SK-N-SH (cell line): ENCODE measurements at places on chromosomes 3 and 15. TPM values are rescaled to one million over a fixed set of nuclear protein-coding genes. Genes with fewer than 3 reads are reported as not detected.

DNA sequence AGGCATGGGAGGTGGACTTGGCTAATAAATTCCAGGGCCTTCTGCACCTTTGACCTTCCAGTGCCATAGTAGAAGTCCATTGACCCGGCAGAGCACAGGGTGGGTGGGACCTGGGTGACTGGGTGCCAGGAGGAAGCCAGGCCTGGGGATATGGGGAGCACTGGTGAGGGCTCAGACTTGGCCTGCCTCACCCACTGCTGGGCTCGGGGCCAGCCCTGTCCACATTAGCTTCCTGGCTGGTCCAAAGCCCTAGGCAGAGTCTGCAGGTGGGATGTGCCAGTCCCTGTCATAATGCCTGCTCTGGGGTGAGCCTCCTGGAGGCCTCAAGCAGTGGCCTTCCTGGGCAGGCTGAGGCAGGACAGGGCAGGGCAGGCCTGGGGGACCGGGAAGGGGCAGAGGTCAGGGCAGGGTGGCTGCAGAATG is 38.1 kb upstream of the CHRNB4 start:
- H3K27me3 ChIP-seq, result no peaks in the 10 kb centered on the region
- DNase-seq, result no peak
- H3K27ac ChIP-seq, result no peak overlapping the region
- H3K4me1 ChIP-seq, result no peaks in the 10 kb centered on the region
- no peak overlapping the region for H3K4me3 ChIP-seq

- DNase-seq, result no peak
- no peaks in the 10 kb centered on the region for H3K27me3 ChIP-seq
- H3K36me3 ChIP-seq, result no peaks in the 10 kb centered on the region
- H3K4me3 ChIP-seq, result no peak overlapping the region
- no peaks in the 10 kb centered on the region for H3K4me1 ChIP-seq
These were observed 131.2 kb downstream of the KLF13 start for GRCh38 chr15:31457631-31458526.

GRCh38 chr3:43606284-43606683 is 15.5 kb downstream of the ANO10 start:
- DNase-seq, result no peak
- no peaks in the 10 kb centered on the region for H3K27me3 ChIP-seq
- H3K4me1 ChIP-seq, result no peaks in the 10 kb centered on the region
- no peak overlapping the region for H3K27ac ChIP-seq

DUOXA2 gene
- not detected in 2 replicates for polyA plus RNA-seq

PROS1 gene
- 9.1 and 15.0 TPM in 2 replicates for polyA plus RNA-seq

KY gene
- polyA plus RNA-seq, result 1.9 and 2.4 TPM in 2 replicates
